Activated T-helper 1 cell treated with anti-CD3 and anti-CD28 coated beads, Interleukin-2, amount 50 U/mL, for 16 hours (primary cell): ENCODE measurements at places on chromosomes 1 and 21.

- no peak for DNase-seq
Measured at GRCh38 chr1:230407351-230407750, 18.8 kb downstream of the PGBD5 start.

GRCh38 chr1:81540216-81540615 is 260.5 kb upstream of the ADGRL2 start:
- DNase-seq, result no peak

- no peak for DNase-seq
Measured at GRCh38 chr1:48701445-48701844, 75.2 kb downstream of the BEND5 start.

DNA sequence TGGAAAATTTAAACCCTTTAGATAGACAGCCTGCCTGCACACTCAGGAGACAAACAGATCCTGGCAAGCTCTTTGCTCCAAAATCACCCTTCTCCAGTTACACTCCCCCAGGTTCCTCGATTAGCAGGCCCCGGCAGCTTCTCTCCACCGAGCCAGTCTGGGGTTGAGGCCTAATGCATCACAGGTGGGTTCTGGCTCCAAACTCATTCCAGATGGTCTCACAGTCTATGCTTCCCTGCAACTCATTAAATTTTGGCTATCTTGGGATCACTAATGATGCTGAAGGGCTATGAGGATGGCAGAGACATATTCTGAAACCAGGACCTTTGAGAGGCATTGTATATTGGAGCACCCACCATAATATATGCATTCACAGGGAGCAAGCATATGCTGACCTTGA is 559.8 kb upstream of the USP24 start:
- no peak for DNase-seq
